ENCODE measurements at places on chromosomes 1 and 21. TPM values are rescaled to one million over a fixed set of nuclear protein-coding genes. Genes with fewer than 3 reads are reported as not detected.

The CYP4Z1 gene
- total RNA-seq, result not detected

The FCRL4 gene
- total RNA-seq, result not detected

- DNase-seq, result no peak
Measured at GRCh38 chr1:209585197-209585596, 1.7 kb downstream of the CAMK1G start.

The GBP4 gene
- total RNA-seq, result 0.35 TPM

The PDIK1L gene
- total RNA-seq, result 12.3 TPM

- DNase-seq, result no peak
Measured at GRCh38 chr1:198925567-198925966, 286.7 kb downstream of the PTPRC start.

The UBXN10 gene
- total RNA-seq, result 0.14 TPM

DNA sequence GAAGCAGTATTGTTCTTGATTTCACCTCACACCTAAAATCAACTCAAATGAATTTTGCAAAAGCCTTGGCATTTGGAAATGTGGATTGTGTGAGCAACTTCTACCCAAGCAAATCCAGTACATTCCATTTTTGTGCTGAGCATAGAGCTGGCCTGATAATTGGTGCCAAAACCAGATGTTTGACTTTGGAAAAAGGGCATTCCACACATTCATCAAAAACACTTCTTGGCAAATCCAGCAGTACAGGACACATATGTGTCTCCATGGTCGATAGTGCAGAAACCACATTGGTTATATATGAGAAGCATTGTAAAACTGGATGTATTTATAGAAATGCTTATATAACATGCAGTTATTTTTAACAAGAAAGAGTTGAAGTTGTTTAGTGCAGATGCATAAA, 210.4 kb downstream of the KCNK2 start:
- no peak for DNase-seq

GRCh38 chr21:36704958-36705678, 6.2 kb downstream of the SIM2 start:
- DNase-seq, result no peak

GRCh38 chr1:26275580-26276431, 4.1 kb upstream of the SH3BGRL3 start:
- DNase-seq, result peak; percentile 59

The EFNA1 gene
- total RNA-seq, result 26.3 TPM

GRCh38 chr1:237677979-237678378, 212.7 kb downstream of the ZP4 start:
- peak; percentile 56 for DNase-seq

The FHAD1 gene
- total RNA-seq, result 0.43 TPM

- DNase-seq, result no peak
Measured at GRCh38 chr1:211605603-211606331, 26.8 kb upstream of the SLC30A1 start.

DNA sequence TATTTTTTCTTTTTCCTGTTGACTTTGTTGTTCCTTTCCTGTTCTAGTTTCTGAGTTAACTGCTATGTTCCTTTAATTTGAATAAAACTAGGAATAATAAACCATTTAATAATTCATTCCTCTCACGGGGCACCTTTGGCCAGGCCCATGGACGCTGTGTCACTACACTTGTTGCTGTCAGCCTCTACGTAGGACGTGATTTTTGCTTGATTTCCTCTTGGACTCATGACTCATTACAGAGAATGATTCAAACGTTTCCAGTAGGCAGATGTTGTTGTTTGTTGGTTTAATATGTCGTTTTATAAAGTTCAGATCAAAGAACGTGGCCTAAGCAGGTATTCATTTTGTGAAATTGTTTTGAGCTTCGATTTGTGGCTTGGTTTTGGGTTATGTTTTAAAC, 9.1 kb upstream of the SLC19A1 start:
- peak; percentile 78 for DNase-seq

The TNFRSF14 gene
- 2.7 TPM for total RNA-seq

The SORT1 gene
- 38.3 TPM for total RNA-seq

The ITGB2 gene
- total RNA-seq, result 3.0 TPM

The ST6GALNAC5 gene
- total RNA-seq, result 1.4 TPM

- no peak for DNase-seq
Measured at GRCh38 chr1:6024376-6024775, 21.3 kb upstream of the KCNAB2 start.

GRCh38 chr1:225842788-225843425, 33.0 kb downstream of the EPHX1 start:
- DNase-seq, result no peak

- no peak for DNase-seq
Measured at GRCh38 chr21:36045993-36046392, 14.3 kb downstream of the SETD4 start.

DNA sequence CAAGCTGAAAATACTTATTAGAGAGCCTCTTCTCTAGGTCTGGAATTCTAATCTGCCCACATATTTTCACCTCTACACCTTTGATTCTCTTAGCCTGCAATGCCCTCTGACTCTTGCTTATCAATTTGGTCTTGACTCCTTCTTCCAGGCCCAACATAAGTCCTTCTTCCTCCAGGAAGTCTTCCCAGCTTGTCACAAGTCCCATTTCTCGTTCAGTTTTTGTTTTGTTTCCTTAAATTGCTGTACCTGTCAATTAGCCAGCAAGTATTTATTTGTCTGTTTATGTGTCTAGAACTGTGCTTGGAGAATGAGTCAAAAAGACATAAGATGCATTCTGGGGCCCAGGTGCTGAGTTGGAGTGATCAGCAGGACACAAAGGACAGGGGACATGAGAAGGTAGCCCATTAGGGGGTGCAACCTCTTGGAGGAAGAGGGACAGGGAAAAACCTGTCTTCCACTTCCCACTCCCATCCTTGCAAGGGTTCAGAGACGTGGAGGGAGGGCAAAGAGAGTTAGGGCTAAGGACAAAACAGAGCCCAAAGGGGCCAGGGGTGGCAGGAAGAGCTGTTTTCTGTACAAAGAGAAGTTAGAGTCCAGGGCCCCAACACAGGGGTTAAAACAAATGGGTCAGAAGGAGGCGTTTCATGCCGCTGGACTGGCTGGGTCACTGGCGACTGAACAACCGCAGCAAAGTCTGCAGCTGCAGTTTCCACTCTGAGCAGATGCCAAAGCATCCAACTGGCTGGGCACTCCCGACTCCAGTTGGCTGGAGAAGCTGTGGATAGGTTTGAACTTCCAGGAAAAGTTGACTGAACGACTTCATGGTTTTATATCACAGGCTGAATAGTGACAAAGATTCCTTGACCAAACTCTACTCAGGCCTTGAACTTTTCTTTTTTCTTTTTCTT, 10.7 kb upstream of the CNR2 start:
- DNase-seq, result no peak
